ENCODE measurements at places on chromosomes 16 and 17. TPM values are rescaled to one million over a fixed set of nuclear protein-coding genes. Genes with fewer than 3 reads are reported as not detected.

DNA sequence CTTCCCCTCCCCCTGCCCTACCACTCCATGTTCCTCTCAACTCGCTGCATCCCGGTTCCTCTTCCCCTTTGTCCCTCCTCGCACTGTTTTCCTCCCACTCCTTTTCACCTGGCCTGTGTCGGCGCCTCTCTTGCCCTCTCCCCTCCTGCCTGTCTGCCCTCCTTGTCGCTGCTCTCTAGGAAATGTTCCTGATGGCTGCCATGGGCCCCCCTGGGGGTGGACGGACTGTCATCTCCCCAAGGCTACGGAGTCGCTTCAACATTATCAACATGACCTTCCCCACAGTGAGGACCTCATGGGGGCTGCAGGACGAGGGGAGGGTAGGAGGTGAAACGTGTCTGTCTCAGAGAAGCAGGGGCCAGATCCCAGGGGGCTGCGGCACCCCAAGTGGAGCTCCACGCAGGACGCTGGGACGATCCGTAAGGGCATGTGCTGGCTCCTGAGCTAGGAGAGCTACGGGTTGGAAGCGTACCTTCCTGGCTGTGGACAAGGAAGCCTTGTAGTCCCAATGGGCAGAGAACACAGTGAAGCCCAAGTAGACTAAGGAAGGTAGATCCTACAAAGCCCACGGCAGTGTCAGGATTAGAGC, 39.8 kb upstream of the KDM6B start:
- H3K4me3 ChIP-seq: no peak overlapping the region
- peaks cover 29% of the 10 kb centered on the region for H3K27me3 ChIP-seq
- no peak for DNase-seq
- no peaks in the 10 kb centered on the region for H3K36me3 ChIP-seq
- no peak overlapping the region for H3K27ac ChIP-seq

GRCh38 chr17:7439462-7440112, at the start of gene FGF11:
TSS of gene FGF11 (plus strand) at chr17:7439512. CDS start at chr17:7439621, 109 bp downstream.
- H3K27ac ChIP-seq: peak within 1 kb of the TSS; percentile 62
- H3K4me1 ChIP-seq: peaks cover 71% of the 10 kb centered on the region
- peak within 1 kb of the TSS; percentile 52 for H3K4me3 ChIP-seq

GRCh38 chr17:35586569-35587073, 501 bp upstream of the AP2B1 start:
- peaks cover 12% of the 10 kb centered on the region for H3K36me3 ChIP-seq
- peak overlapping the region; percentile 99 for H3K27ac ChIP-seq
- no peak for DNase-seq
- peaks cover 9% of the 10 kb centered on the region for H3K4me1 ChIP-seq
- H3K4me3 ChIP-seq: peak overlapping the region; percentile 83

DNA sequence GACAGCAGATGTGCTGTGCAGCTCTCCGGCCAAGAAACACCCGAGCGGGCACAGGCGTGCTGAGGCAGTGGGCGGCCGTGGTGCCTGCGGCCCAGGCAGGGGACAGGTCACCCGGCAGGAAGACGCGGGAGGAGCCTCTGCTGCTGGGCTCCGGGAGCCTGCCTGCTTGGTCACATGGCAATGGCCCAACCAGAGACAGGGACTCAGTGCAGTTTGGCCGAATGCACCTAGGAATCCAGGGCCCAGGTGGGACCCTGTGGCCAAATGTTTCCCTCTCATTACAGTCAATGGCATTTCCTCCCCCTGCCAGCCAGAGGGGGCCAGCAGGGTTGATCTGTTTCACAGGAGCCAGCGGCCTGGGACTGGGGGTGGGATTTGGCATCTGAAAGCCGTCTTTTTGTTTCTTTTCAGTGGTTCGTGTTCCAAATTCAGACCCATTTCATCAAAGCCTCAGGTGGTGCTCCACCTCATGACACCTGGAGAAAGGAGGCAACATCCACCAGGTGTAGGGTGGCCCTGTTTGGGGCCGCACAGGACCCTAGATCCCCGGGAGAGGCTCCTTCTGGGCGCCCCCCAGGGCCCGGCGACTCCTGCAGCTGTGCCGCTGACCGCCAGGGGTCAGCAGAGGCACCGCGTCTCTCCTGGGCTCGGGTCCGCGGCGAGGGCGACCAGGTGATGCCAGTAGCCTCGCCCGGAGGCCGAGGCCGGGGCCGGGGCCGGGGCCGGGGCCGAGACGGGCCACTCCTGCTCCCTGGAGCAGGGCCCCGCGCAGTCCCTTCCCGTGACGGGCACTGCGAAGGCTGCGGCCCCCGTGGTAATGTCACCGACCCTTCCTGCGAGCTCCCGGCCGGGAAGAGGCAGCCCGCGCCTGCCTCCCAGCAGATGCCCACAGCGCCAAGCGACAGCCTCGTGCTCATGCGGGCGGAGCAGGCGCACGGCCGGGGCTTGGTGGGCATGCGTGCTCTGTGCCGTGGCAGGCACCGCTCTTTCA, 118.5 kb downstream of the C16orf78 start:
- peaks cover 8% of the 10 kb centered on the region for H3K27me3 ChIP-seq
- DNase-seq: peak; percentile 87
- no peaks in the 10 kb centered on the region for H3K4me1 ChIP-seq
- no peak overlapping the region for H3K4me3 ChIP-seq
- no peaks in the 10 kb centered on the region for H3K36me3 ChIP-seq

DNA sequence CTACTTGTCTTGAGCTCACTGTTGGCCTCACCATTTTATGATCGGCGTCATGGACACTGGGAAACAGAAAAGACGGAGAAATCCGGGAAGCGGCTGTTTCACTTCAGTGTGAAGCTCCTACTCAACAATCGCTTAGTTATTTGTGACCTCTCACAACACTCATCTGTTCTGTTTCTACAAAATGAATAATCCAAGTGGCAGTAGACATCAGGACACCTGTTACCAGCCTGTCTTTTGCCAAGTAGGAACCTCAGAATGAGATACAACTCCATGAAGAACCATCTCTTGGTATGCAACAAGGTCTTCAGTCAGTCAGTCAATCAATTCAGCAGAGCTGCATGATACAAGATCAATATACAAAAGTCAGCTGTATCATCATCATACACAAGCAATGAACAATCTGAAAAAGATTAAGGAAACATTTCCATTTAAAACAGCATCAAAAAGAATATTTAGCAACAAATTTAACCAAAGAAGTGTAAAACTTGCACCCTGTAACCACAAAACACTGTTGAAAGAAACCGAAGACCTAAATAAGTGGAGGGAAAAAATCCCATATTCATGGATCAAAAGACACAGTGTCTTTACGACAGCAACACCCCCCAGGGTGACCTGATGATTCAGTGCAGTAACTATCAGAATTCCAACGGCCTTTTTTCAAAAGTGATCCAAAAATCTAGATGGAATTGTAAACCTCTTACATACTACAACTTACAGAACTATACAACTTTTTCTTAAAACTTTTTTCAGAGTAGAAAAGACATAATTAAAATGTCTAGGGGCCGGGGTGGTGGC, 63.4 kb downstream of the ANKRD11 start:
- H3K27ac ChIP-seq: no peak overlapping the region
- H3K4me1 ChIP-seq: peaks cover 8% of the 10 kb centered on the region
- no peak overlapping the region for H3K4me3 ChIP-seq
- no peaks in the 10 kb centered on the region for H3K27me3 ChIP-seq
- peaks cover 44% of the 10 kb centered on the region for H3K36me3 ChIP-seq
- DNase-seq: no peak

DNA sequence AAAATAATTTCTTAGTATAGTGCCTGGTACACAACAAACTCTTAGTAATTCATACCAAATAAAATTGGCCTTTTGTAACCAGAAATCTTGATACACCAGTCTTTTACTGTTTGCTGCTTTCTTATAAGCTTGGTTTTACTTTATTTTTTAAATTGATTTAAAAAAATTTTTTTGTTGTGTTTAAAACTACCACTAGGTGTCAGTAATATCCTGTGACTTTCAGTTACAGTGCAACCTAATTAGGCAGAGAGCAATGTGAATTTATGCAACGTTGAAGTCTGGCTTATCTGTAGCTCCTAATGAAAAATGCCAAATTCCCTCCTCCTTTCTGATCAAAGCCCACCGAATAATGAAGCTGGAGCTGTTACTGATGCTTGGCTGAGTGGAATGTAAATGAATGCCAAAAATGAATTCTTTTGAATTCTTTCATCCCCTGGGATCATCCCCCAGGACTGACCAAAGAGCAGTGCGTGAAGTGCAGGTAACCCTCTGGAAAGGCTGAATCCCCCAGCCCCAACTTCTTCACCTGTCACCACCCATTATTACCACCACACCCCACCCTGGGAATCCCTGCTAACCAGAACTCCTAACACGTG, 3.8 kb downstream of the ERCC4 start:
- H3K4me3 ChIP-seq: no peak overlapping the region
- H3K27me3 ChIP-seq: no peaks in the 10 kb centered on the region
- H3K36me3 ChIP-seq: peaks cover 32% of the 10 kb centered on the region
- H3K4me1 ChIP-seq: no peaks in the 10 kb centered on the region
- DNase-seq: peak; percentile 35
- no peak overlapping the region for H3K27ac ChIP-seq

CALB2 gene
- not detected for polyA plus RNA-seq

SLC47A1 gene
- polyA plus RNA-seq: not detected

SYCE1L gene
- polyA plus RNA-seq: 1.4 TPM

CPNE7 gene
- 67.3 TPM for polyA plus RNA-seq

Measured in K562 (cell line).